ENCODE measurements at places on chromosomes 2 and 18. TPM values are rescaled to one million over a fixed set of nuclear protein-coding genes. Genes with fewer than 3 reads are reported as not detected.

Gene MRPS9
- 54.1 TPM for polyA plus RNA-seq

Gene SLC19A3
- polyA plus RNA-seq: 6.3 TPM

DNA sequence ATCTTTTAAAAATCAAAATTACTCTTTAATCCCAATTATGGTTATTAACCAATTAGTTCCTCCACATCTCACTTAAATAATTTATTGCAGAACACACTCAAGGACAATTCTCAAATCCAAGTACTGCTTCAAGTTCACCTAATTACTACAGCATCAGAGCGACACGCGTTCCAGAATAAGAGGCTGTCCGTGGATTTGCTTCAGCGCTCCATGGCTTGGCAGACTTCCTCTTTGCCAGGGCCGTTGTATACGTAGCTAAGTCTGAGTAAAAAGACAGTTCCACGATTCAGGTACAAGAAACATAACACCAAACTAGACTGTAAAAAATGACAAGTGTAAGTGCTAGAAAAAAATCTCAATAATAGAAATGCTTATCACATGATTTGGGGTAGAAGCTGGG, 153.2 kb upstream of the MYT1L start:
- no peak for DNase-seq

- no peak for DNase-seq
These were observed 84.2 kb upstream of the OTOS start for GRCh38 chr2:240224676-240225075.

DNA sequence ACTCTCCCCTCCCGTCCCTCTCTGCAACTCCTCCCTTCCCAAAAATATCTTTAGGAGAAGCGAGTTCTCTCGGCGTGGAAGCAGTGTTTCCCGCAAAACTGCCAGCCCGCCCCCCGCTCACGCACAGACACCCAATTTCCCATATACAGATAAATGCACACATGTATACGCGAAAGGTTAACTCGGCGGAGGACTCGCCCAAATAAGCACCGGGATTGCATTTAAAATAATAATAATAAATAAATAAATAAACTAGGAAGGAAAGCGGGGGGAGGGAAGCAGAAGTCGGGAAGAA, 70.0 kb upstream of the PSMD14 start:
- DNase-seq: no peak

- no peak for DNase-seq
These were observed 19.3 kb downstream of the GALM start for GRCh38 chr2:38685116-38685735.

Gene AOX1
- polyA plus RNA-seq: 2.1 TPM

DNA sequence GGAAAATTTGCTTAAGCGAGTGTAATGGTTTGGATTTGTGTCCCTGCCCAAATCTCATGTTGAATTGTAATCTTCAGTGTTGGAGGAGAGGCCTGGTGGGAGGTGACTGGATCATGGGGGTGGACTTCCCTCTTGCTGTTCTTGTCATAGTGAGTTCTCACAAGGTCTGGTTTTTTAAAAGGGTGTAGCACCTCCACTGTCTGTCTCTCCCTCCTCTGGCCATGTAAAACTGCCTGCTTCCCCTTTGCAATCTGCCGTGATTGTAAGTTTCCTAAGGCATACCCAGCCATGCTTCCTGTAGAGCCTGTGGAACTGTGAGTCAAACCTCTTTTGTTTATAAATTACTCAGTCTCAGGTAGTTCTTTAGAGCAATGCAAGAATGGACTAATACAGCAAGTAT, 6.6 kb downstream of the YIPF4 start:
- no peak for DNase-seq
